ENCODE measurements at places on chromosomes 16 and 17.

DNA sequence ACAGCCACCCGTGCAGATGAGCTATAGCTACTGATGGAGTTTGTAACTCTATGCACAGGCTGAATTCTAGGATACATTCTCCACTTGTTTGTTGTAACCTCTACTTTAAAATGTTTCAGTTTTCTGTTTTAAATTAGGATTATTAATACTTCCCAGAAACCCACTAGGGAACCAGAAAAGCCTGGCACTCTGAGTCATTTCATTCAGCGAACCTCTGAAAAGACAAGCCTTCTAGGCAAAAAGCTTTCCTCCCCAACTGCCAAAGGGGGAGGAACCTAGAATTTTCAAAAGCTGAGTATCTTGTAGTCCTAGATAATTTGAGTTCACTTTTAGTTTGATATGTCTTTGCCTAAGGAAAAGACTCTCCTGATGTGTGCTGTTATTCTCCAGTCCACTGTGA lies 43.2 kb downstream of the GOSR1 start:
- no peak for DNase-seq

DNA sequence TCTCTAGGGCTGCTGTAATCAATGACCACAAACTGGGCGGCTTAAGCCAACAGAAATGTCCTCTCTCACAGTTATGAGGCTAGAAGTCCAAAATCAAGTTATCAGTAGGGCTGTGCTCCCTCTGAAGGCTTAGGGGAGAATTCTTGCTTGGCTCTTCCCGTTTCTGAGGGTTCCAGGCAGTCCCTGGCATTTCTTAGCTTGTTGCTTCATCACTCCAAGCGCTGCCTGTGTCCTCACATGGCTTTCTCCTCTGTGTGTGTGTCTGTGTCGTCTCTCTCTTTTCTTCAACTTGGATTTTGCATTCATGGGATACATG lies 13.7 kb upstream of the CDC42EP4 start:
- DNase-seq, result no peak

DNA sequence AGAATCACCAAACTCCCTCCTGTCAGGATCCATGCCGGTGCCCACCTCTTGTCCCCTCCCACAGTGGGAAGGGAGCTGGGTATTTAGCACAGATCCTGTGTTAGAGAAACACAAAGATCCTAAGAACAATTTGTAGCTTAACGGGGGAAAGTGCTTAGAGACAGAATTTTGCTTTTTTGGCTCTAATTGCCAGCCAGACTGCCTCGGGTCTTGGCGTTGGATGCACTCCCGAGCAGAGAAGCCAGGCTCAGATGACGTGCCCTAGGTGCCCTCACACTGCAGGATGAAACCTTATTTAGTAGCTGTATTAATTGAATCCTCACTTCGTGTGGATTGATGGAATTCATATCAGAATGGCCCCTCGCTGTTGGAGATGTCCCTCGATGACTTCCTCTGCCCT lies 22.5 kb upstream of the MAF start:
- no peak for DNase-seq

DNA sequence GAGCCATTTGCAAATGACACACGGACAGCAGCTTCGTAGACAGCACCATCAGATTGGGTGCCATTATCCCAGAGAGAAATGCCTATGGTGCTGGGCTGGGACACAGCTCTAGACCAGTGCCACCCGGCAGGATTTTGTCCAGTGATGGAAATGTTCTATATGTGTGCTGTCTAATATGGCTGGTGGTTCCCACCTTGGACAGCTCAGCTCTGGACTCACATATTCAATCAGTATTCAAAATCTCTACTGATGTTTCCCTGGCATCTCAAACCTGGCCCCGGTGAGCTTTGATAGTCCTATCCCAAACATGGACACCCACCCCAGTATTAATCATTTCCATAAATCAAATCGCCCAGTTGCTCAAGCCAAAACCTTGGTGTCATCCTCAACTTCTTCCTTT lies 23.0 kb downstream of the FA2H start:
- DNase-seq, result no peak

DNA sequence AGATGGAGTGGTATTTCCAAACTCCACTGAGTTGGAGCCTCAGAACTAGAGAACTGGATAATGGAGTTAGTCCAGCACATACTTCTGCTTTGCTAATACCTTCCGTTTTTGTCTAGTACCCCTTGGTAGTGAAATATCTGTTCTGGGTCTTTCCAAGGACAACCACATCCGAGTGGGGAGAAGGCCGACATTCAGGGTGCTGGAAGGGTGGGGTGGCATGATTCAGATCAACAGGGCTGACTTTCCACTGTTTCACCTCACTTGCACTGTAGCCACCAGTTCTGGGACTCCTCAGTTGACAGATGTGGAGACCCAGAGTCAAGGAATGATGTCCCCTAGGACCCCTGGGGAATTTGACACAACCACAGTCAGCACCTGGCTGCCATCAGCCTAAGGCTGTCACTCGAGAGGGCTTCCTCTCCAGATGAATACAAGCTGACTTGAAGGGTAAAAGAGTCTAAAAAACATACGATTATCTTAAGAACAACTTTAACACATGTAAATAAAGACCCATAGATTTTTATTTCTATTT lies 84.8 kb upstream of the HNF1B start:
- DNase-seq, result no peak

DNA sequence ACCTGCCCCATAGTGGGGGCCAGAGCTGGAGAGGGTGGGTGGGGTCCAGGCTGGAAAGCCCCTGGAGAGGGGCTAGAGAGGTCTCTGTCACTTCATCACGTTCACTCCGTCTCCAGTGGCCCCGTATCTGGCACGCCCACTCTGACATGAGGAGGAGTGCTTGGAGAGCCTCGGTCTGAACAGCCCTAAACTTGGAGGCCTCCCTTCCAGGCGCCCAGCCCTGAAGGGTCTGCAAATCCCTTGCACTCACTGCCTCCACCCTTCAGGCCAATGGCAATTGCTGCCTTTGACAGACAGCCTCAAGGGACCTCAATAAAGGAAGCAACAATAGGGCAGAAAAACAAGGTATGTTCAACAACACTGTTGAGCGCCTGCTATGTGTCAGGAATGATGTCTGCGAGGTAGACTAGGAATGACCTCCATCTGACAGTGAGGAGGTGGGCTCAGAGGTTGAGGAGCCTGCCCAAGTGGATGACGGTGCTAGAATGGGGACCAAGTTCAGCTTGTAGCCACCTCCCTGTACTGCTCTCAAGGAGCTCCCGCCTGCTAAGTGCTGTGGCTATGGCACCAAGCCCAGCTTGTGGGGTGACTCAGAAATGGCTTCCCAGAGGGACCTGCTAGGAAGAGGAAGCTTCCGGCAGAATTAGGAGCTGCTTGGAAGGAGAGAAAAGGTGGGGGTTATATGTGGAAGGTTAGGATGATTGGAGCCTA lies 2.9 kb upstream of the EPX start:
- no peak for DNase-seq

Measured in stimulated activated CD8-positive, alpha-beta memory T cell treated with anti-CD3 and anti-CD28 coated beads, Interleukin-7, amount 100 ng/mL, for 1 hour (primary cell).